AG10803 (cell line): ENCODE measurements at places on chromosomes 13 and 19.

DNA sequence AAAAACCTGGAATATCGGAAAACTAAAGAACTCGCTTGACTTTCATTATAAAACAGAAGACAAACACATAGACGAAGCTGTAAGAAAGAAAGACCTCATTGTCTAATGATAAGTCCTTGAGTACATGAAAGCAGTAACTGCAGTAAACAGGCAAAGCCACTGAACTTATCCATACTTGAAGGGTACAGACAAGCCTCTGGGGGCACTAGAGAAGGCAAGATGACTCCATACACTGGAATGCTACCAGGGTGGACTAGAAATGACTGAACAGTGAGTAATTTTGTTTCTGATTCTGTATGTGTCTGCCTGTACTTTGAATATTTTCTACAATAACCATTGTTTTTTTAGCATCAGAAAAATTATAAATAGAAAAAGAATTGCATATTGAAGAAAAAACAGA, 507.9 kb downstream of the UQCRFS1 start:
- peak; percentile 85 for DNase-seq

DNA sequence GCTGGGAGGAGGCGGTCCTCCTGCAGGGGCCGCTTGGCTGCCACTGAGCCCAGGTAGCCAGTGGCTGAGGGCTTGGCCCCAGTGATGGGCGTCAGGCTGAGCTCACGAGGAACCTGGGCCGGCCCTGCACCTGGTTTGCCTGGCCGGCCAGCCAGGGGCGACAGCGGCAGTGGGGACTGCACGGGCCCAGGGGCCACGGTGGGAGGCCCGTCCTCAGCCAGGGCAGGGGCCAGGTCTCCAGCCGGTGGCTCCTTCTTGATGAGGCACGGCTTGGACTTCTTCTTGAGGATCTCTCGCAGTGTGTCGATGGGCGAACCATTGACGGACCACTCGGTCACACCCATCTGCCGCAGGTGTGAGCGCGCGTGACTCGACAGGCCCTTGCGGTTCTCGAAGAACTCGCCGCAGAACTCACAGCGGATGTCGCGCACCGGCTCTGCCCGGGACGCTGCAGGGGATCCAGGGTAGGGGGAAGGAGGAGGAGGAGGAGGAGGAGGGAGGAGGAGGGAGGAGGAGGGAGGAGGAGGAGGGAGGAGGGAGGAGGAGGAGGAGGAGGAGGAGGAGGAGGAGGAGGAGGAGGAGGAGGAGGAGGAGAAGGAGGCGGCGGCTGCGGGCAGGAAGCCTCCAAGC, 6.6 kb upstream of the AKAP8L start:
- DNase-seq, result no peak

- no peak for DNase-seq
Measured at GRCh38 chr13:55566334-55566733, 1574.4 kb upstream of the PRR20A start.

GRCh38 chr13:55437162-55437561, 1703.6 kb upstream of the PRR20A start:
- no peak for DNase-seq

DNA sequence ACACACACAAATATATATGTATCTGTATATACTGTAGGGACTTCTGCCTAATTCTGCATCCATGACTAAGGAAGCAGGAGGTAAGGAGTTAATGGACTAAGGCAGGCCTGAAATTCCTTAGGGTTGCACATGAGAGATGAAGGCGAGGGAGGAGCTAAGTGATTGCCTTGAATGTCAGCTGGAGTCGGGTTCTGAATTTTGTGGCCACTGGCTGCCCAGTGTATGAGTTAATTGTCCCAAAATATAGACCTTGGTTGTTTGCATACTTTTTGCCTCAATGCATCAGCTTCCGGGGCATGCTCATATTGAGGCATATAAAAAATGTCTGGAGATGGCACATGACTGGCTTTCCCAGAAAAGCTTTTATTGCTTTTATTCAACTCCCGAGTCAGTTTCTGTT, 245.5 kb downstream of the TDRD3 start:
- DNase-seq, result peak; percentile 1

GRCh38 chr19:45444318-45445041, 20.8 kb upstream of the ERCC1 start:
- DNase-seq, result peak; percentile 85

- DNase-seq, result no peak
Measured at GRCh38 chr13:44195245-44195644, 178.4 kb upstream of the SERP2 start.

- peak; percentile 4 for DNase-seq
Measured at GRCh38 chr13:84609716-84610115, 727.4 kb upstream of the SLITRK1 start.

GRCh38 chr13:100584896-100585295, 3.7 kb downstream of the GGACT start:
- DNase-seq, result no peak

- no peak for DNase-seq
Measured at GRCh38 chr13:84684048-84684662, 801.9 kb upstream of the SLITRK1 start.

DNA sequence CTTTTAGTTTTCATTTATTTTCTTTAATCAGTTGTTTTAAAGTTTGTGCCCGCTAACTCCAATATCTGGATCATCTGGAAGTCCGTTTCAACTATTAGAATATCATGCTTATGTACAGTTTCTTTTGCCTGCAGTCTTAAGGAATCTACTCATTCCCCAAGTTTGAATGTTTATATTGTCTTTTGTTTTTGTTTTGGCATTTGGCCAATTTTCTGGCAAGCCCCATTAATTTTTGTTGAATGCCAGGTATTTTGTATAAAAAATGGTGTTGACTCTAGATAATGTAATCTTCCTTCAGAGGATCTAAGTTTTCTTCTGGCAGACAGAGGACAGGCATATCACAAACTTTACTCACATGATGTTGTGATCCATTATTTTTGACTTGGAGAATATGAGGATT, 11.1 kb upstream of the ZNF235 start:
- DNase-seq, result no peak

GRCh38 chr19:29695765-29696564, 19.1 kb downstream of the C19orf12 start:
- no peak for DNase-seq

DNA sequence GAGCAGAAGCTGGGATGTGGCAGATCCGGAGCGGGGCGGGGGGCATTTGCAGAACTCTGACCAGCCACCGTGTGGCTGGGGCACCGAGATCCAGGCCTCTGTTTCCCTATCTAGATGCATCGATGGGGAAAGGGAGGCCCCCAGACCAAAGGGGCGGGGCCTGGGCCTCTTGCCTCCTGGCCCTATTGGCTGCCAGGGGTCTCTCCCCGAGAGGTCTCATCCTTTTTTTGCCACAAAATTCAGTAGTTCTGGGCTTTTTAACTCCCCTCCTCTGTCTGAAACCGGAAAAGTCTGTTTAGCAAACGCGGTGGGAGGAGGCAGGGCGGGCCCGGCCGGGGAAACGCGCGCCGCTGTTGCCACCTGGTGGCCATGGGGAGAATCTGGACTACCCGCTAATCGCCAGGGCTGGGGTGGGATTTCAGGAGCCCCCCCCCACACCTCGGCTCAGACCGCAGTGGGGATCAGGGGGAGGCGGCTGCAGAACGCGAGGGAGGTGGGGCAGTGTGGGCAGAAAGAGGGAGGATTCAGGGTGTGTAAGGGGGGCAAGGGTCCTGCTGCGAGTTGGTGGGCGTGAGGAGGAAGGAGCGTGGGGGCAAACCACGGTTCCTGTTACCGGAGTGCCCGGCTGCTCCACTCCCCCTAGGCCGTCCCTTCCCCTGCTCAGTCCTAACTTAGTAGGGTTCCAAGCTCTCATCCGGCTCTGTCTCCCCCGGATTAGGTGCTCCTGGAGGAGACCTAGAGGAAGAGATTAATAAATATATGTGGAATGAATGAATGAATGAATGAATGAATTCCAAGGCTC, 28.3 kb downstream of the IL12RB1 start:
- DNase-seq, result peak; percentile 59

- no peak for DNase-seq
Measured at GRCh38 chr13:86976521-86977324, 694.4 kb upstream of the SLITRK5 start.

GRCh38 chr13:33454844-33455705, 169.5 kb upstream of the STARD13 start:
- peak; percentile 93 for DNase-seq

- peak; percentile 52 for DNase-seq
Measured at GRCh38 chr13:37486171-37486681, 112.3 kb downstream of the POSTN start.

GRCh38 chr13:75372517-75372916, 109.5 kb downstream of the TBC1D4 start:
- DNase-seq, result peak; percentile 59
